ENCODE measurements at places on chromosomes 1 and 21.

DNA sequence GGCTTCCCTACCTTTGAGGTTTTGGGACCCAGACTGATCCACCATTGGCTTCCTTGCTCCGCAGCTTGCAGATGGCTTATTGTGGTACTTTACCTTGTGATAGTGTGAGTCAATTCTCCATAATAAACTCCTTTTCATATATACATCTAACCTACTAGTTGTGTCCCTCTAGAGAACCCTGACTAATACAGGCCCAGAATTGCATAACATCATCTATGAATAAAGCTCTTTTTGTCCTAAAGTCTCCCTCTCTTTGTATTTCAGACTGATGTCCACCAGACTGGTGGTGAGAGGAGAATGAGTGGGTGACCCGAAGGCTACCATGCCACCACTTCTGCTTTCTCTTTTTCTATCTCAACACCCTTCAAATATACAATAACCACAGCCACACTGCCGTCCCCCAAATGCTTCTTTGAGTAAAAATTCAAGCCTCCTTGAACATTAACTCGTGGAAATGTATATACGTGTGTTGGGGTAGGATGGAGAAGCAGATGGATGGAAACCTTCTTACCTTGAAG, 265.7 kb downstream of the PTBP2 start:
- DNase-seq, result no peak

GRCh38 chr21:38910390-38911067, 104.8 kb downstream of the ETS2 start:
- DNase-seq, result no peak

- DNase-seq, result no peak
Measured at GRCh38 chr1:11414926-11415538, 63.9 kb upstream of the DISP3 start.

DNA sequence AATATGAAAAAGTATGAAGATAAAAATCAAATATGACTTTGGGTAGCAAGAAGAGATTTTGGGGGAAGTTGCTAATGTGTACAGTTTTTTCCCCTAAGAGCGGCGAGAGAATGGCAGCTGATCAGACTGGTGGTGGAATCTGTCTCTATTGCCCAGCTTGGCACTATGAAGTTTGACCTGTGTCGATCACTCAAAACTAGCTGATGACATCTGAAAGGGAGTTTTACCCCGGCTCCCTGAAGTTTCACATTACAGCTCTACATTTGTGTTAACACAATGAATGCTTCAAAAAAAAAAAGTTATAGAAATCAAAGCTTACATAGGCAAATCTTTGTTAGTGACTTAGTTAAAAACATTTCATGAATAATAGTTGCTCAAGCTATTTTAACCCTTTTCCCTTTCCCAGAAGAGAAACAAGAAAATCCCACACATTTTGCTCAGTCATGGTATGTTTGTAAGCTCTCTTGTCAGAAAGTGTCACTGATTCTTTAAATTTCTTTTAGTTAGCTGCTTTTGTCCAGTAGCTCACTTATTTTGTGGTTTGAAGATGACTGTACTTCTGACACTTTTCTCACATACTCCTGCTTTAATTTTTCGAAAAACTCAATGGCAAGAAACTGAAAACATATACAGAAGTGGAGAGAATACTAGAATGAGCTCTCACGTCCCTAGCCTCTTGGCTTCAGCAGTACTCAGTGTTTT, 41.3 kb downstream of the DYRK1A start:
- DNase-seq, result no peak

- no peak for DNase-seq
Measured at GRCh38 chr1:53324321-53324720, 3.5 kb downstream of the LRP8 start.

DNA sequence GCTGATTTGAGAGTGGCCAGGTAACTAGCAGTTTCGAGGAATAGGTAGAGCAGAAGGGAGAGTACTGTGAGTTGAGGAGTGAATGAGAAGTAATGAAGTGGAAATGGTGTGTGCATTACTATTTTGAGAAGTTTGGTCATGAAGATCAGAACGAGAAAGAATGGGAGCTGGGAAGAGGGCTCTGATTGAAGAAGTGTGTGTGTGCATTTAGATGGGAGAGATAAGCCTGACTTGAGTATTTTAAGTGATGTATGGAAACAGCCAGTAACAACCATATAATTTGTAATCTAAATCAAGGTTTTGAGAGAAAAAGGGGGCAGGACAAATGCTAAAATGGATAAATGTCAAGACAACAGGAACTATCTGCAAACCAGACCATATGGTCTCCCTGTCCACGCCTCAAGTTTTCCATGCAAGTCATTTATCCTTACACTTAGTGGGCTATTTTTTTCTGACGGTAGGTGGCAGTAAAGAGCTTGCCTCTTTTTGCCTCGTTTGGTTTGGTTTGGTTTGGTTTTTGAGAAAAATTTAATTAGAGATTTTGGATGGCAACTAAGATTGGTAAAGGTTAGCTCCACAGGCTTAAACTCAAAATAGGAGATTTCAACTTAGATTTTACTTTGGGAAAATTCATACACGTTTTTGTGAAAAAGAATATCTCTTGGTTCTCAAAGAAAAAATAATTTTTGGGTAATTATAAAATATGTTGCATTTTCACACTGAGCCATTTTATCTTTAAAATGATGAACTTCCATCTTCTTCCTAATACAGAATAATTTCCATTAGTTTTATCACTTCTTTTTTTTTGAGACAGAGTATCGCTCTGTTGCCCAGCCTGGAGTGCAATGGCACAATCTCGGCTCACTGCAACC, 9.5 kb upstream of the B3GALNT2 start:
- DNase-seq, result no peak

DNA sequence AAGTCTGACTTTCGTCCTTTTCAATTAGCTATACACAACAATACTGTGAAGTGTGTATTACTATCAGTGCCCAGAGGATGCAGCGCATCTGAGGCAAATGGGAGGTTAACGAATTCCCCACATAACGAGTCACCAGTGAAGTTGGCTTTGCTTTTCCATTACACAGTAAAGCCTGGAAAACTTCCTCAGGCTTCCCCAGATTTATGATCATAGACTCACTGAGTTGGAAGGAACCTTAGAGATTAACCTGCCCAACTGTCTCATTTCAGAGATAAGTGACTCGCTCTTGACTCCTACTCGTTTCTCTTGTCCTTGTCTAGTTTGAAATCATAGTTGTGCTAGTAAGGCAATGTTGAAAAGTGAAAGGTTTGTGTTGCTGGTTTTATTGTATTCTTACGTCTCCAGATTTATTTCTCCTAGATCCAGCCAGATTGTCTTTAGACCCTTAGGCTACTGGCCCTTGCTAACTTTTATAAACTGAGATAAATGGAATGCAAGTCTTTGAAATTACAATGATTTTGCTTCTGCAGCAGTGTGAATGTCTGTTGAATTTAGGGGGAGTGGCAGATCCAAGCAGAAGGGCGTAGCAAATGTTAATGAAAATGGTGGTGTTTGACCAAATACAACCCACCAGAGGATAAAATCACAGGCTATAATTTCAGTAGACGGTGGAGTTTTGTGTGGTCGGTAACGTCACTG, 17.3 kb downstream of the S1PR1 start:
- no peak for DNase-seq

- no peak for DNase-seq
Measured at GRCh38 chr1:5990913-5991312, 1.3 kb downstream of the NPHP4 start.

DNA sequence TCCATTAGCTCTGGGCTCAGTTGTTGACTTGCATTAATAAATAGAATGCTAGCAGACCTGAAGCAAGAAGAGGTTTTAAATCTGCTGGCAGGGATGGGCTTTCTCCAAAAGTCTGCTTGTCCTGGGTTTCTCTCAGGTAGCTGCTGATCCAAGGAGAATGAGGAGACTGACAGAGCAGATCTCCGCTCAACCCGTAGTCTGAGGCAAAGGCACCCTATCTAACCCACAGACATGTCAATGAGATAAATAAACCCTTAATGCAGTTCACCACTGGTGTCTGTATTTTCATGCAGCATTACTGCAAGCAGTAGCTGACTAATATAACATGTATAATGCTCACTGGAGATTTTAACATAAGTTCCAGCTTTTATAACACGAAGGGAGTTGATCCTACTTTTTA, 44.1 kb upstream of the RGS21 start:
- no peak for DNase-seq

DNA sequence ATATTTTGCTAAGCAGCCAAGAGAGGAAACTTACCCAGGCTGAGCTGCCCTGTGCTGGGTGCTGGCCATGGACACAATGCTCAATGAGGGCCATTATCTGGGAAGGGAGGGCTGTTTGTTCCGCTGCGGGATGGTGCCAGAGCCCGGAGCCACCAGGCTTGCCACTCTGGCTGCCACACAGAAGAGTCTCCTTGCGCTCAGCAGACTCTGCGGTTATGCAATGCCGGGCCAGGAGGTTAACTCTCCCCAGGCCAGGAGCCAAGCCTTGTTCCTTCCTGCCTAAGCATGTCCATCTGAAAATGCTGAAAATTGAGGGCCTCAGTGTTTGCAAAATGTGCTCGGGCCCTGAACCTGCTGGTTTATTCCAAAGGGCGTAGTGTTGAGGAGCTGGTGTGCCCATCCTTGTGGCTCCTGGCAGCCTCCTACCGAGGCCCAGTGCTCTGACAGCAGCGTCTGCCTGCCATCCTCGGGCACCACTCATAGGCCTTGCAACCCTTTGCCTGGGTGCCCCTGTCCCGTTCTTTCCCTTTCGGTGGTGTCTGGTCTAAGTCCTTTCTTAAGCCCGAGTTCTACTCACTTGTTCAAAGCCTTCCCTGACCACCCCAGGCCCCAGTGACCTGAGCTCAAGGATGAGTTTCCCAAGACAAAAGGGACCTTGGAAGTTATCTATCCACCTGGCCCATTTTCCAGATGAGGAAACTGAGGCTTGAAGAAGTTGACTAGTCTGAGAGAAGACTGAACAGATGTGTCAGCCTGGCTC, 133.8 kb upstream of the EDN2 start:
- DNase-seq, result no peak

DNA sequence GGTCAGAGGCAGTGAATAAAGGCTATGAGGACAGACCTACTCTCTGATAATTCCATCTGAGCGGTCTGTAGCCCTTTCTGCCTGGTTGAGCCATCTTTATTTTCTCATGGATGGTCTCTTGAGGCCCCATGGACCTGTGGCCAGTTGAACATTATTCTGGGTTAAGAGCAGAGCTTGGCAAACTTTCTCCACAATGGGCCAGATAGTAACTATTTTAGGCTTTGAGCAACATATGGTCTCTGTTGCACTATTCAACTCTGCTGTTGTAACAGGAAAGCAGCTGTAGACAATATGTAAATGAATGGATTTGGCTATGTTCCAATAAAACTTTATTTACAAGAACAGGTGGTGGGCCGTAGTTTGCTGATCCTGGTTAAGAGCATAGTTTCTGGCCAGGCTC, 62.7 kb downstream of the KAZN start:
- DNase-seq, result no peak

GRCh38 chr21:31713973-31714740, 17.8 kb downstream of the SCAF4 start:
- no peak for DNase-seq

DNA sequence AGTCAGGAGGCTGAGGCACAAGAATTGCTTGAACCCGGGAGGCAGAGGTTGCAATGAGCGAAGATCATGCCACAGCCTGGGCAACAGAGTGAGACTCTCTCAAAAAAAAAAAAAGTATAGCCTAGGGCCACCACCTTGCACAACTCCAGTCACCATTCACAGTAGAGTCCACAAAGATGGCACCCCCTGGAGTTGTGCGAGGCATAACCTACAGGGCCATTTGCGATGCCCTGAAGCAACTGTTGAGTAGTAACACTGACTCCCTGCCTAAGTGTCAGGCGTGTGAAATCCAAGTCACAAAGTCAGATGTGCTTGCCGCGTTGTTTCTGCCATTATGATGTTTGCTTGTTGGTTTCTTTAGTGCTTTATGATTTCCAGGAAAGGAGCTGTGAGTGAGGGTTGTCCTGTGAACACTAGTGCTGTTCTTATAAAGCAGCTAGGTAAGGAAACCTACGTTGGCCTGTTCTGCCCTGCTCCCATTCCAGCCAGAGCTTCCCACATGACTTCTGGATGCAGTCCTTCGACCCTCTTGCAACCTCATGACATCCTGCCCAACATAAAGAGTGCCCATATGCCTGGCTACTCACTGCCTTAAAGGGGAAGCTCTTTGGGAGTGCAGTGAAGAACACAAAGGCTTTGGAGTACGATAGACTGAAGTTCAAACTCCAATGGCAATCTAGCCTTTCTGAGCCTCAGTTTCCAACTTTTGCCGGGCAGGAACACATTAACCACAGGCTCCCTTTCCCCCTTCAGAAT, 29.8 kb downstream of the FHAD1 start:
- no peak for DNase-seq

DNA sequence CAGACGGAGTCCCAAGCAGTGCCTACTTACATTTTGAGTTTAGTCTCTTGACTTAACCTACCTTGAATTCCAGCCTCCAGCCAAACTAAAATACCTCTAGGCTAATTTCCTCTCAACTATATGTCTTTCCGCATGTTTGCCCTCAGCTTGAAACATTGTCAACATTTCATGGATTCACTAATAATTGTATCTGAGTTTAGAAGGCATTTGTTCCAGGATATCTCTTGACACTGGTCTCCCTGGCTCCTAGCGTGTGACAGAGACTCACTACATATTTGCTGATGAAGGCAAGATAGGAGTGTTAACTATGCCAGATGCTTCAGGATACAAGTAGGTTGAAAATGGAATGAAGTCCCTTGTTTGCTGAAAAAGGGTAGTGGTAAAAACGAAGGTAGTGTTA, 136.1 kb downstream of the GREM2 start:
- DNase-seq, result no peak

DNA sequence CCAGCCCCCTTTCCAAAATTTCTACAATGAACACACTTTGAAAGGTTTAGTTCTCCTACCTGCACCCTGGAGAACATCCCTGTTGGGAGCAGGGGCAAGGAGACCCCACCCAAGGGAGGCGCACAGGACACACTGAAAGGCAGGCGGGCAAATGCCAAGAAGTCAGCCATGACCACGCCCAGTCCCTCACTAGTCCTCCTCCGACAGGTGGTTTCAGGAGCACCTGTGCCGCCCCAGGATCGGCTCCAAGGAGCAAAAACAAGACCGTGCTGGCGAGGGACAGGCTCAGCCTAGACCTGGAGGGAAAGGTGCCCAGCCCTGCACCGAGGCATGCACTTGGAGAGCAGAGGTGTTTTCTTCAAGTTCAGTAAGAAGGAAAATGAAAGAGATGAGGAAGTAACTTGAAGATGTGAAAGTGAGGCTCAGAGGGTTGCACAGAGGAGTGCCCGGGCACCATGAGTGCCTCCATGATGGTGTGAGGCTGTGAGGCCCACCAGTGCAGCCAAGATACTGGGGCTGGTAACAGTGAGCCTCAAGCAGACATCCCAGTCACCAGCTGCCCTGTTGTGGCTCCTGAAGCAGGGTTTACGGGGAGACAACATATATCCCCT, 19.6 kb upstream of the NADK start:
- DNase-seq, result no peak

DNA sequence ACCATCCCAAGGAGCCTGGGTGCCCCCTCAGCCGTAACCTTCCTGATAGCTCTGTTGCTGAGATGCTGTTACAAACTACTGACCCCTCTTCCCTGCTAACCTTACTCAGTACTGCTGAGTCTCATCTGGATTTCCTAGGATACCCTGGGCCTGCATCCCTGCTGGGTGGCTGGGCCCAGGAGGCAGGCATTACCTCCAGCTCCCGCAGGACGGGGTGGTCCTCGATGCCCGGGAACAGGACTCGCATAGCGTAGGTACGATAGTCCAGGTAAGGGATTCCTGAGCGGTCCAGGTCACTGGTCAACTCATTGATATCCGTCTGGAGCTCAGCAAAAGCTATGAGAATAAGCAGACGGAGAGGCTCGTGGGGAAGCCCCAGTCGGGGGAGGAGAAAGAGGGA, 131.9 kb upstream of the CD34 start:
- no peak for DNase-seq

- no peak for DNase-seq
Measured at GRCh38 chr1:99829269-99829668, 20.9 kb upstream of the AGL start.
